ENCODE measurements at places on chromosomes 7 and 10.
A peak's percentile ranks its signal among the peaks of the same experiment; 100 is the strongest.

DNA sequence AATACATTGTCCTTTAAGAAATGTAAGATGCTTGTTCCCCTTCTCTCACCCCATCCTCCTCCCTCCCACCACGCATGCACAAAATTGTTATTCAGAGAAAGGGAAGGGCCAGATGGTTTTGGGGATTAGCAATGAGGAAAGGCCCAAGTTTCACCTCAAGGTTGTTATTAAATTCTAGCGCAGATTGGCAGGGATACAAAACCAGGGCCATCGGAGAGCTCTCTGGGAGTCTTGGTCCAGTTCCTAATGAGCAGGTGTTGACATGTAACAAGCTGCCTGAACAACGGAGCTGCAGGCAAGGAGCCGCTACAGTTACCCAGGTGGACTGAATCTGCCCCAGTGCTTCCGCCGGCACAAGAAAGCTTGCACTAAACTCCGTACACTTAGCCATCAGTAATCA lies 9.7 kb upstream of the ANK3 start:
- H3K27me3 ChIP-seq, result no peaks in the 10 kb centered on the region
- no peaks in the 10 kb centered on the region for H3K4me1 ChIP-seq
- no peak overlapping the region for H3K4me3 ChIP-seq

GRCh38 chr7:117718116-117718835 lies 155.0 kb downstream of the CTTNBP2 start:
- no peak for DNase-seq
- H3K27me3 ChIP-seq, result no peaks in the 10 kb centered on the region
- H3K36me3 ChIP-seq, result peaks cover 2% of the 10 kb centered on the region
- no peak overlapping the region for H3K4me3 ChIP-seq
- H3K27ac ChIP-seq, result no peak overlapping the region
- peaks cover 4% of the 10 kb centered on the region for H3K4me1 ChIP-seq

- no peak for DNase-seq
- H3K27ac ChIP-seq, result peak overlapping the region; percentile 97
- H3K36me3 ChIP-seq, result peaks cover 20% of the 10 kb centered on the region
- no peaks in the 10 kb centered on the region for H3K27me3 ChIP-seq
- H3K4me1 ChIP-seq, result peaks cover 65% of the 10 kb centered on the region
- no peak overlapping the region for H3K4me3 ChIP-seq
Measured at GRCh38 chr10:122140461-122140902, 130.6 kb upstream of the BTBD16 start.

GRCh38 chr7:47407821-47408674 lies 173.9 kb downstream of the TNS3 start:
- peaks cover 52% of the 10 kb centered on the region for H3K36me3 ChIP-seq
- no peaks in the 10 kb centered on the region for H3K27me3 ChIP-seq
- no peak for DNase-seq
- H3K4me3 ChIP-seq, result no peak overlapping the region

GRCh38 chr10:75074711-75075445 lies 36.6 kb upstream of the SAMD8 start:
- no peak overlapping the region for H3K27ac ChIP-seq
- no peak overlapping the region for H3K4me3 ChIP-seq
- DNase-seq, result no peak
- H3K27me3 ChIP-seq, result no peaks in the 10 kb centered on the region
- H3K4me1 ChIP-seq, result peaks cover 9% of the 10 kb centered on the region

GRCh38 chr10:49642311-49642710 lies 28.5 kb downstream of the CHAT start:
- H3K36me3 ChIP-seq, result no peaks in the 10 kb centered on the region
- no peak overlapping the region for H3K27ac ChIP-seq
- no peak overlapping the region for H3K4me3 ChIP-seq
- H3K27me3 ChIP-seq, result peaks cover 45% of the 10 kb centered on the region
- no peaks in the 10 kb centered on the region for H3K4me1 ChIP-seq

DNA sequence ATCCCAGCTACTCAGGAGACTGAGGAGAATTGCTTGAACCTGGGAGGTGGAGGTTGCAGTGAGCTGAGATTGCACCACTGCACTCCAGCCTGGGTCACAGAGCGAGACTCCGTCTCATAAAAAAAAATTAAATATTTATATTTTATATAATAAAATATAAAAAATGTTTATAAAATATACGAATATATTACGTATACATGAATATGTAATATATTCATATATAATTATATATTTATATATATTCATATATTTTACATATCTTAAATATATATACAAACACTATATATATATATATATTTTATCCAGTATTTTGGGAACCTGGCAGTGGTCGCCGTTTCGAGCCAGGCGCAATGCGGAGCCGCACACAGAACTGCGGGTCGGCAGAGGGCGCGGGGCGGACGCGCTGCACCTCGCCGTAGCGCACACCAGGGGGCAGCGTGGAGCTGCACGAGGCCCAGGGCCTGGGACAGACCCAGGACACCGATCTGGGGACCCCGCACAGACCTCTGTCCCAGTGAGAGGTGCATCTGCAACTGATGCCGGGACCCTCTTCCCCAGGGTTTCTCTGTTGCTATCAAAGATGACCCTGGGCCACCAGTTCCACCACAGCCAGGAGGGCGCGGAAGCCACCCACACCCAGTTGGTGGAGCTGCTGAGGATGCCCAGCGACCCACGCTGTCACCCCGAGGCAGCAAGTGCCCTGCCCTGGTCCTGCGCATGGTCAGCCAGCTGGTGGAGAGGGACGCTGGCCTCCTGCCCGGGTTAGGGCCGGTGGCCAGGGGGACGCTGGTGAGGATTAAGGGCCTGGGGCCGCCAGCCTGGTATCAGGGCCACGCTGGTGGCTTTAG lies 22.7 kb downstream of the AP5Z1 start:
- H3K4me3 ChIP-seq, result no peak overlapping the region
- H3K36me3 ChIP-seq, result peaks cover 4% of the 10 kb centered on the region

DNA sequence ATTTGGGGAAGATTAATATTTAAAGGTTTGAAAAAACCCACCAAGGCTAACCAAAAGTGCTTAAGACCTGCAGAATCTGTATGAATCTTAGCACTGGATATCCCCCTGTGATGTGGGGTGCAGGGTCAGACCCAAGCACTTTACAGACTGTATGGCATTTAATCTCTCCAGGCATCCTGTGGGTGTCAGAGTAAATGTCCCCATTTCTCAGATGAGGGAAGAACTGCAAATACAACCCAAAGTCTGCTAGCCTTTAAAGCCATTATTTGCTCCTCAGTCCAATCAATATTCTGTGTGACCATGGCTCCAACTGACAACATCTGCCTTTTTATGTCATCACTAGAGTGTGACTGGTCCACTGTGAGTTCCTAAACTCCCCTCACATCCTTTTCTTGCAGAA lies 10.0 kb upstream of the MBL2 start:
- H3K36me3 ChIP-seq, result no peaks in the 10 kb centered on the region
- H3K27ac ChIP-seq, result no peak overlapping the region
- no peak overlapping the region for H3K4me3 ChIP-seq
- peaks cover 2% of the 10 kb centered on the region for H3K27me3 ChIP-seq
- no peak for DNase-seq

DNA sequence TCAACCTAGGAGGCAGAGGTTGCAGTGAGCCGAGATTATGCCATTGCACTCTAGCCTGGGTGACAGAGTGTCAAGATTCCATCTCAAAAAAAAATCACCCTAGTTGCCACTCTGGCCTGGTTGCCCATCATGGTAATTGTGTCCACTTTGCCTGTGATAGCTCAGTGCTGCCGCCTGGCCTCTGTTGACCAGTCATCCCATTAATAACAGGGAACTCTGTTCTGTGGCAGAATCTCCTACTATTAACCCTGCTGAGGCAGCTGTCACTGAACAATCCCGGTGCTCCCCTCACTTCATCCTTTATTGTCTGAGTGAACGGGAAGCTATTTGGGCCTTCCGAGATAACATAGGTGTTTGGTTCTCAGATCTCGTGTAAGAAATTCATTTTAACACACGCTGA lies 14.6 kb downstream of the ZNF3 start:
- no peak overlapping the region for H3K27ac ChIP-seq
- no peak for DNase-seq
- no peaks in the 10 kb centered on the region for H3K27me3 ChIP-seq
- peaks cover 40% of the 10 kb centered on the region for H3K36me3 ChIP-seq
- no peak overlapping the region for H3K4me3 ChIP-seq

DNA sequence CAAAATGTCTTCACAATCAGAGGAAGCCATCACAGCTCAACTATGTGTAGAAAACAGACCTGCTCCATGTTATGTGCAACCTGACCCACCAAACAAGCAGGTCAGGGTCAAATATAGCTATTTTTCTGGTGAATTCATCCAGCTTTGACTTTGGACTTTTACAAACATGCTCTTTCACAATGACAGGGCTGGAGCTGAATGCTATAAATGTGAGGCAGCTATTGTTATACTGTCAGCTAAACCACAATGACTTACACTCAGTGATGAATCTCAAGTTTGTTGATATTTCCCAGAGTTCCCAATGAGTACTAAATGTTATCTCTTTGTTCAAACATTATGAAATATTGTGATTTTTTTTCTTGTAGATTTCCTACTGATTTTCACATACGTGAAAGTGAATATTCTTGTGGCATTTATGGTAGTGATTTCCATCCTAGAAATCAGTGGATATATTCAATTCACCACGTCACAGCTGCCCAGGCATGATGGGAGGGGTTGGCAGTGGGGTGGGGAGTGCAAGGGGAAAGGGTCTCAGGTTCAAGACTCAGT lies 2.5 kb upstream of the ITIH2 start:
- H3K36me3 ChIP-seq, result no peaks in the 10 kb centered on the region
- peaks cover 25% of the 10 kb centered on the region for H3K4me1 ChIP-seq
- H3K4me3 ChIP-seq, result no peak overlapping the region
- no peak overlapping the region for H3K27ac ChIP-seq
- peaks cover 10% of the 10 kb centered on the region for H3K27me3 ChIP-seq

DNA sequence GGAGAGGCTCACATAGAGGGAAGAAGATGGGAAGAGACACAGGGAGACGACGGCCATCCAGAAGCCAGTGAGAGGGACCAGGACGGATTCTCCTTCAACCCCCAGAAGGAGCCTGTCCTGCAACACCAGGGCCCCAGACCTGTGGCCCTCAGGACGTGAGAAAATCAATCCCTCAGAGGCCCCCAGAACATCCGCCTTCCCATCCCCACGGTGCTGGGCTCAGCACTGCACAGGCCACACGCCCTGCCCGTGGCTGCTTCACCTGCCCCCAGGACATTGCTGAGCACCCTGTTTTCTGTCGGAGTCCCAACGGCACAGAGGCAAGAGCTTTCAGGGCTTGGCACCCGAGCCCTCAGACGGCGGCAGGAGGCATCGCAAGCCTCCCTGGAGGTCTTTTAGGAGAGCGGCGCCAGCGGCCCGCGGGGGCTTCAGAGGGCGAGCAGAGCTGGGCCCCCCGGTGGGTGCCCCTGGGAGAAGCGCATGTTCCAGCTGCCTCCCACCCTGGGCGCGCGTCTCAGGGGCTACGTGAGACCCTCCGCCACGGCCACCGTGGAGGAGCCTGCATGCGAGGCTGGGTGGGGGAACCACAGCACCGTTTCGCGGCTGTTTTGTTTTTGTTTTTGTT lies 42.8 kb downstream of the PDGFA start:
- H3K4me1 ChIP-seq, result peaks cover 25% of the 10 kb centered on the region
- no peak overlapping the region for H3K27ac ChIP-seq
- H3K4me3 ChIP-seq, result no peak overlapping the region

- peaks cover 4% of the 10 kb centered on the region for H3K36me3 ChIP-seq
- peaks cover 58% of the 10 kb centered on the region for H3K4me1 ChIP-seq
Measured at GRCh38 chr7:91046322-91047089, 217.7 kb upstream of the FZD1 start.

- H3K4me1 ChIP-seq, result no peaks in the 10 kb centered on the region
- H3K4me3 ChIP-seq, result no peak overlapping the region
- H3K36me3 ChIP-seq, result no peaks in the 10 kb centered on the region
- H3K27ac ChIP-seq, result no peak overlapping the region
Measured at GRCh38 chr10:108393089-108393488, 1228.6 kb upstream of the SORCS1 start.

DNA sequence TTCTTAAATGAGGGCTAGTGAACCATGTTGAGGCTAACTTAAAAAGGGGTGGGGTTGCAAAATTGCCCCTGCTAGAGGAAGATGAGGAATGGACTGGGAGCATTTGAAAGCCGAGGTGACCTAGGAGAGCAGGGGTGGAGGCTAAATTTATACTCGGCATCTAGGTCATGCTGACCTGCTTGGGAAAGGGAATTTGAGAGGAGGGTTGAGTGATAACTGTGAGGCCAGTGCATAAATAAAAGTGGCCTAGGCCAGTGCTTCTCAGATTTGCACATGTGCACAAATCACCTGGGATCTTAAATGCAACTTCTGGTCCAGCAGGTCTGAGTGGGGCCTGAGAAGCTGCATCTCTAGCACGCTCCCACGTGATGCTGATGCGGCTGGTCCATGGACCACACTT lies 70.4 kb downstream of the CDK1 start:
- H3K27me3 ChIP-seq, result no peaks in the 10 kb centered on the region
- no peak for DNase-seq
- no peak overlapping the region for H3K4me3 ChIP-seq
- no peaks in the 10 kb centered on the region for H3K36me3 ChIP-seq

GRCh38 chr7:15751191-15751701 lies 64.8 kb upstream of the MEOX2 start:
- H3K27me3 ChIP-seq, result no peaks in the 10 kb centered on the region
- H3K36me3 ChIP-seq, result no peaks in the 10 kb centered on the region
- DNase-seq, result no peak
- H3K27ac ChIP-seq, result peak overlapping the region; percentile 88

- H3K27me3 ChIP-seq, result no peaks in the 10 kb centered on the region
- H3K27ac ChIP-seq, result no peak overlapping the region
- no peak overlapping the region for H3K4me3 ChIP-seq
- no peaks in the 10 kb centered on the region for H3K4me1 ChIP-seq
- no peaks in the 10 kb centered on the region for H3K36me3 ChIP-seq
Measured at GRCh38 chr7:153859239-153859638, 193.0 kb upstream of the DPP6 start.

GRCh38 chr10:110396284-110396651 lies 91.5 kb upstream of the SMNDC1 start:
- no peak overlapping the region for H3K4me3 ChIP-seq
- no peak for DNase-seq
- H3K36me3 ChIP-seq, result no peaks in the 10 kb centered on the region
- no peaks in the 10 kb centered on the region for H3K27me3 ChIP-seq

GRCh38 chr7:5222841-5223411 lies 32.9 kb downstream of the WIPI2 start:
- peak; percentile 75 for DNase-seq
- H3K27me3 ChIP-seq, result no peaks in the 10 kb centered on the region
- no peak overlapping the region for H3K4me3 ChIP-seq
- peaks cover 50% of the 10 kb centered on the region for H3K36me3 ChIP-seq
- H3K27ac ChIP-seq, result no peak overlapping the region

DNA sequence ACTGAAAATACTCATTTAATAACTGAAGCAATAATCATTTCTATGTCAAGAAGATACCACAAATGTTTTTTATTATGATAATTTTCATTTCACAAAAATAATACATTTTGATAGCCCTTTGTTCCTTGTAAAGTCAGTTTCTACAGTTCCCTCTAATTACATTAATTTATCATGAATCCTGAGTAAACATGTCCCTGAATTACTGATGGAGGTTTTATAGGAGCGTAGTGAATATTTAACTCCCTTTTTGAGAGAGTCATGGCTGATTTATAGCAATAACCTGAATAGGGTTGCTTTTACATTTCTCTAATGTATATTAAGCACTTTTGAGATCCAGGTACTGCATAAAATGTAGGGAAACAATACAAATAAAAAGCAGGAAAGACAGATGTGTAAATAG lies 216.0 kb upstream of the DKK1 start:
- H3K4me1 ChIP-seq, result peaks cover 6% of the 10 kb centered on the region
- no peak for DNase-seq
- no peak overlapping the region for H3K27ac ChIP-seq
- no peaks in the 10 kb centered on the region for H3K27me3 ChIP-seq
- H3K36me3 ChIP-seq, result no peaks in the 10 kb centered on the region
- no peak overlapping the region for H3K4me3 ChIP-seq
